ENCODE measurements at places on chromosomes 1 and 21. TPM values are rescaled to one million over a fixed set of nuclear protein-coding genes. Genes with fewer than 3 reads are reported as not detected.

GRCh38 chr1:240122639-240123613 lies 31.2 kb downstream of the FMN2 start:
- peak; percentile 69 for DNase-seq

DNA sequence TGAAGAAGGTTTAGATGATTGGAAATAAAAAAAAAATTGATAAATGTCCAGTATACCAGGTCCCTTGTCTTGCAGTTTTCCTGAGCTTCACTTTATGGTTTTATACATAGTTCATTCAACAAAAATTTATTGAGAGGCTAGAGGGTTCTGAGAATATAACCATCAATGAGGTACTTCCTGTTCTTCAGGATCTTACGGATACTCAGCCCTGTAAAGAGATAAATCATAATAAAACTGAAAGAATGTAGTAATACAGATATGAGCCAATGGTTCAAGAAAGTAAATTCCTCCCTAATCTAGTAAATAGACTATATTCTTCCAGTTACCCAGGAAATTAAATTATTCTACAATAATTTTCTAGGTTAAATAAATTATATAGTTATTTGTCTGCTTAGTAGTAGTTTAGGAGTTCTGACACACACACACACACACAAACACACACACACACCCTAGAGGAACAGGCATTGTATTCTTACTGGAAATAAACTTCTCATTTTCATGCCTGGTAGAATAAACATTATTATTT lies 70.4 kb upstream of the HMCN1 start:
- no peak for DNase-seq

DNA sequence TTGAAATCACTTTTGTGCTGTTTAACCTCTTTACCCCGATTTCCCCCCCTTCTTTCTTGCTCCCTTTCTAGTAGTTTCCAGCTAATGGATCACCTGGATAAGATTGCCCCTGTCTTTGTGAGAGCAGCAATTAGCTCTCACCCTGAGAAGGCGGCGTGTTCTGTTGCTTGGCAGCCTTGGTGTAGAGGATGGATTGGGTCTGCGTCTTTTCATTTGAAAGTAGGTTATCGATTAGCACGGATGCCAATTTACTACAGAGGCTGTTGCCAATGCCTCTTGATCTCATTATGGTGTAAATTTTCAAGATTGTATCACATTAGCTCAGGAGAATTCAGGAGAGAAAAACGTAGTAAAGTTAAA lies 26.4 kb downstream of the KIF26B start:
- no peak for DNase-seq

GRCh38 chr1:25750923-25751605 lies 48.9 kb upstream of the SELENON start:
- DNase-seq = no peak

- no peak for DNase-seq
Observed at GRCh38 chr1:201508809-201509208, 1.9 kb upstream of the CSRP1 start.

- DNase-seq = no peak
Observed at GRCh38 chr1:8193840-8194406, 124.0 kb upstream of the SLC45A1 start.

GRCh38 chr1:245770156-245770555 lies 615.4 kb downstream of the KIF26B start:
- DNase-seq = no peak

DNA sequence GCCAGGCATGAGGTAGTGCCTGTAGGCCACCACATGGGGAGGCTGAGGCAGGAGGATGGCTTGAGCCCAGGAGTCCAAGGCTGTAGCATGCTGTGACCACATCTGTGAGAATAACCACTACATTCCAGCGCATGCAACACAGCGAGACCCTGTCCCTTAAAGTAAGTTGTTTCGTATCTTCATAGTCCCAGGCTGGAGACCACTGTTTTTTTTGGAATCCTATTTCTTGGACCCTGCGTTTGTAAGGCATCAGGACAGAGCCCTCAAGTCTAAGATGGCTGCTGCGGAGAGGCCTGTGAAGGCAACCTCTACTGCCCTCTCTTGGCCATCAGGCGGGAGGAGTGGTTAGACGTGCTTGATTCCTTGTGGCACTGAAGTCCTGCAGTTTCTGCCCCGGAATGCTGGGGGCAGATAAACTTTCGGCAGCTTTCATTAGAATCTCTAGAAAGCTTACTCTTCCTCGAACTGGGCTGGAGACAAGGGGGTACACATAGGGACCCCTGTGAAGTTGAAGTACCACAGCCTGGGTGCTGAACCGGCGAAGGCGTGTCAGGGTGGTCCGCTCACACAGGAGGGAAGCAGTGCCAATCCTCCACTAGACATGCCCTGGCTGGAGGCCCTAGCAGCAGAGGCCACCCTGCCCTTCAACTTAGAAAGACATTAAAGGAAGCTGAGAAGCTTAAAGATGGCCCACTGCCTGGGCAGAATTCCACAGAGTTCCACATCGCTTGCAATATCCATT lies 36.6 kb downstream of the RABIF start:
- no peak for DNase-seq

GRCh38 chr1:213041443-213041842 lies 9.6 kb upstream of the RPS6KC1 start:
- no peak for DNase-seq

GRCh38 chr1:1119272-1119890 lies 3.5 kb upstream of the C1orf159 start:
- no peak for DNase-seq

GRCh38 chr21:26752849-26753248 lies 92.4 kb downstream of the ADAMTS1 start:
- no peak for DNase-seq

The SIM2 gene
- polyA plus RNA-seq = 26.1 TPM

The VWA5B1 gene
- 1.8 TPM for polyA plus RNA-seq

The ARHGAP30 gene
- 1.9 TPM for polyA plus RNA-seq

The PLA2G2D gene
- 0.04 TPM for polyA plus RNA-seq

The SIK1 gene
- 5.4 TPM for polyA plus RNA-seq

All from renal pelvis (tissue), 12 donors.